ENCODE measurements at places on chromosomes 3 and 15. TPM values are rescaled to one million over a fixed set of nuclear protein-coding genes. Genes with fewer than 3 reads are reported as not detected.

ZPLD1 gene
- not detected for total RNA-seq

DNA sequence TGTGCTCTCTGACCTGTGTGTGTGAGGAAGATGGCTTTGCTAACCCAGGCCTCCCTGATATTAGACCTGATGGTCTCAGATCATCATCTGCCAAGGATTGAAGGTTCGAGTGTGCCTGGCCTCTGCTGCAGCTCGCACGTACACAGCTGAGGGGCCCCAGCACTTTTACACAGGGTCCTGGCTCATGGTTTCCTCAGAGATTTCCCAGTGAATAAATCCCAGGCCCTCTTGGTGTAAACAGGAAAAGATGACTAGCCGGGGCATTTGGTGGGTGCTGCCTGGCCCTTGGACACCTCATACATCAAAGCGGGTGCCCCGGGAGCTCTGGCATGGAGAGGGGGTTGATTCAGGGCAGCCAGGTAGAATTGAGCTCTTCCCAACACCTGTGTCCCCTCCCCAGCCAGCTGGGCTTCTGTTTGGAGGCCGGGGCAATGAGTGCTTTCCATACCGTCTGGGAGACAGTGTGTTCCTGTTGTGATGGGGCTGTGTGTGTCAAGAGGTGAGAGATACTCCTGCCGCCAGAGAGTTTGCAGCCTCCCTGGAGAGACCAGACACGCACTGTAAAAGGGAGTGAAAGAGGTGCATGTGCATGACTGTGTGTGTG lies 72.5 kb upstream of the TLE3 start:
- no peak for DNase-seq

DNA sequence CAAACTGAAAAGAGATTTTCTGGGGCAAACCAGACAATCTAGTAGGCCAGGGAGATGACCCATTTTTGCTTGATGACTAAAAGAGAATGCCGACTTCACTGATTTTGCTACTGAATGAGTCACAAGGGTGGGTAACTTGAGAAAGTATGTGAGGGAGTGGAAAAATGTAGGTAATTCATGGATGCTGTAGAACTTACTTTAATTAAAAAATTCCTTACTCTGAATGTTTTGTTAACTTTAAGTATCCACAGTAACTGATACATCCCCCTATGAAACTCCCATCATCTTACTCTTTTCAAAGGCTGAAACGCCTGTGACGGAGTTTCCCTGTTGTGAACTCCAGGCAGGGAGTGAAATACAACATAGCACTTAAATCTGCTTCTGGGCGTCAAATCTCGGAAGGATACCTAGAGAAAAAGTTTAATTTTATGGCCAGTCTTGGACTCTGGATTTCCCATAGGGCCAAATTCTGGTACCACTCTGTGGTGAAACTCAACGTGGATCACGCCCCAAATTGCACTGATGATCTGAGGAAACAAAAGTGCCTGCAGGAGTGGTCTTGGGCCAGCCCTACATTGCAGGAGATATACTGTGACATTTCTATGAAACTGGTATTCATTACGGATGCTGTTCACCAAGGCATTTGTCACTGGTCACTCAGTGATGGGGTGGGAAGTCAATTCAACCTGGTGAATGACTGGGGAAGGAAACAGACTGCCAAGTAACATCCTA lies 24.0 kb downstream of the GOLIM4 start:
- DNase-seq = peak; percentile 70

DNA sequence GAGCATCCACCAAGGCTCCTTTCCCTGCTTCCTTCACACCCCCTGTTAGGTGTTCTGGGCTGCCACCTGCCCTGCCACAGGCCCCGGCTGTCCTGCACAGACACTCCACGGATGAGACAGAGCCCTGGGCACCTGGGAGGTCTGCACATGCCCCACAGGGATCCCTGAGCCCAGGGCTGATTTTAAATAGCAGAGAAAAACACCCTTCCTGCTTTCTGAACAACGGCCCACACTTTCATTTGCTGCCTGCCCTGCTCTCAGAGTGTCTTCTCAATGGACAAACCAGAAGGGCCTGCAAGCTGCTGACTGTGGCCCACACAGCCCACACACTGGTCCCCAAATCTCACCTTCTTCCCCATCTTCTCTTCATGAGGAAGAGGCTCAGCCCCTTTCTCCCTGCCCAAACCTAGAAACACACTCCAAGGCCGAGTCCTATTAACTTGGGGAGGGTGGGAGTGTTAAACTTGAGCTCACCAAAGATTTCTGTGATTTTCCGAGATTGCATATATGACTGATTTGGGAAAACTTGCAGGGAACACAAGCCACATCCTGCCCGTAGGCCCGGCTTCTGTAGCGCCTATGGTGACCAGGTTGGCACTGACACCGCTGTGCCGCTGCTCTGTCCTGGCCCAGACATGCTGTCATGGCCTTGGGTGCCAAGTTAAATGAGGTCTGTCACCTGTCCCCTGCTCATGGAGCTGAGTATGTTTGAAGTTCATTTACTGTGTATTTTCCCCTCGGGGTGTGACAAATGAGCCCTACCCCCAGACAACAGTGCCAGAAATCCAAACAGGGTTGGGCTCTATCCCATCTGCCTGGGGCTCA lies 47.2 kb upstream of the KLF13 start:
- no peak for DNase-seq

GRCh38 chr15:60656041-60656440 lies 177.1 kb upstream of the ICE2 start:
- DNase-seq = no peak

DNA sequence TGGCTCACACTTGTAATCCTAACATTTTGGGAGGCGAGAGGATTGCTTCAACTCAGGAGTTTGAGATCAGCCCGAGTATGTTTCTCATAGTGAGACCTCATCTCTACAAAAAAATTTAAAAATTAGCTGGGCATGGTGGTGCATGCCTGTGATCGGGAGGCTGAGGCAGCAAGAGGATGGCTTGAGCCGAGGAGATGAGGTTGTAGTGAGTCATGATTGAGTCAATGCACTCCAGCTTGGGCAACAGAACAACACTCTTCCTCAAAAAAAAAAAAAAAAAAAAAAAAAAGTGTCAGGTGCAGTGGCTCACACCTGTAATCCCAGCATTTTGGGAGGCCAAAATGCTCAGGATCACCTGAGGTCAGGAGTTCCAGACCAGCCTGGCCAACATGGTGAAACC lies 2.4 kb downstream of the RPL39L start:
- peak; percentile 40 for DNase-seq

DNA sequence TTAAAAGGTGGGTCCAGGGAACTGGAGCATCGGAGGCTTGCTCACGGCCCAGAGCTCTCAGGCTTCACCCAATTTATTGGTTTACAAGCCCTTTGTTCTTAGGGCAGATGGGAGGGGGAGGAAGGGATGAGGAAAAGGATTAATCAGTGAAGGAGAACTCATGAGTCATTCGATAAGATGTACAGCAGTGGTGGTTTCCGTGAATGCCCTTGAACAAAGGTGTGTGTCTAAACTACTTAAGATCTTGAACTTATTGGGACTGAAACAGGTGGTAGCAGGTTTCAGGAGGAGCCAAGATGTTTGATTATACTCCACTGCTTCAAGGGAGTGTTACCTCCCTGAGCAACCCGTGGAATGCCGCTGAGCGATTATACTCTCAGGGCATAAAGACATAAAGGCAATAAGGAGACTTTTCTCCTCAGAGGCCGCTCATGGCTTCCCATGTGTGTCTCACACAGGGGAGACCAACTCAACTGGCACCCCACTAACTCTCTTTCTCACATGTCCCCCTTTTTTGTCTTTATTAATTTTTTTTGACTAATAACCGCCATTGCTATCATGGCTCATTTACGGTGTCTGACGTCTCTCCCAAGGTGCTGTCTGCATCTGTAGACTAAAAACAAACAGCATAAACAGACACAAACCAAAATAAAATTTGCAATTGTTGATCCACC lies 17.3 kb upstream of the SLC28A2 start:
- DNase-seq = no peak

GOLGA8K gene
- total RNA-seq = 3.3 TPM

GRCh38 chr3:52053307-52054304 lies 2.8 kb downstream of the DUSP7 start:
- no peak for DNase-seq

TNFSF10 gene
- total RNA-seq = 0.20 TPM
